ENCODE measurements at places on chromosomes 5 and 9.

DNA sequence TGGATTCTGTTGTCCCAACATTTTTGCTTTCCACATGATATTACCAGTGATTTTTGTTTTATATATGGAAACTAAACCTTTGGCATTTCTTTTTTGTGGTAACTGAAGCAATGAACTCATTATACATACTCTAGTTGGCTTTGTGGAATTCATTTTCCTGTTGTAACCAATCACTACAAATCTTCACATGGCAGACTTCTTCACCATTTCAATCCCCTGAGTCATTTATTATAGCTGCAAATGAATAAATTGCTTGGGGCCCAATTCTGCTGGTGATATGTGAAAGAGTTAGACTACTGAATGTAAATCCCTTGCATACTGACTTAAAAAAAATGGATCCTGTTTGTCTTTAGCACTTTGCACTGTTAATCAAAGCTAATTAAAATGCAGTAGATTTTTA lies 1709.6 kb upstream of the WWC1 start:
- DNase-seq: peak; percentile 27

- no peak for DNase-seq
Observed at GRCh38 chr5:135654761-135655467, 76.1 kb upstream of the CXCL14 start.

GRCh38 chr5:57348376-57349140 lies 134.1 kb downstream of the ACTBL2 start:
- DNase-seq: no peak

- no peak for DNase-seq
Observed at GRCh38 chr9:126448865-126449577, 122.4 kb downstream of the MVB12B start.

- DNase-seq: no peak
Observed at GRCh38 chr5:174692381-174692780, 32.0 kb upstream of the MSX2 start.

DNA sequence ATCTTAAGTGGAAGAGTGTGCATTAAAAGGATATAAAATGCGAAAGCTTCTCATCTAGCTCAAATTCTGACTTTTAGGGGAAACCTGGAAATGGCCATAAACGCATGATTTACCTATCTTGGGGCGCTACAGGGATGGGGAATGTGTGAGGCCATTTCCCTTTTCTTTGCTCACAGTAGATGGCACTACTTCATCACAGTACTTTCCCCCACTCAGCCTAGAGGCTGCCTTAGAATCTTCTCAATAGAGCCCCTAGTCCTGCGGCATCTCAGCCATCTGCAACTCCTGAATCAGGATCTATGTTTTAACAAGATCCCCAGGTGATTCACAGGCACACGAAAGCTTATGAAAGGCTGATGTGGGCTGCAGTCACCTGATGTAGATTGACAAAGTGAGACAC lies 110.8 kb downstream of the LHFPL2 start:
- peak; percentile 66 for DNase-seq

DNA sequence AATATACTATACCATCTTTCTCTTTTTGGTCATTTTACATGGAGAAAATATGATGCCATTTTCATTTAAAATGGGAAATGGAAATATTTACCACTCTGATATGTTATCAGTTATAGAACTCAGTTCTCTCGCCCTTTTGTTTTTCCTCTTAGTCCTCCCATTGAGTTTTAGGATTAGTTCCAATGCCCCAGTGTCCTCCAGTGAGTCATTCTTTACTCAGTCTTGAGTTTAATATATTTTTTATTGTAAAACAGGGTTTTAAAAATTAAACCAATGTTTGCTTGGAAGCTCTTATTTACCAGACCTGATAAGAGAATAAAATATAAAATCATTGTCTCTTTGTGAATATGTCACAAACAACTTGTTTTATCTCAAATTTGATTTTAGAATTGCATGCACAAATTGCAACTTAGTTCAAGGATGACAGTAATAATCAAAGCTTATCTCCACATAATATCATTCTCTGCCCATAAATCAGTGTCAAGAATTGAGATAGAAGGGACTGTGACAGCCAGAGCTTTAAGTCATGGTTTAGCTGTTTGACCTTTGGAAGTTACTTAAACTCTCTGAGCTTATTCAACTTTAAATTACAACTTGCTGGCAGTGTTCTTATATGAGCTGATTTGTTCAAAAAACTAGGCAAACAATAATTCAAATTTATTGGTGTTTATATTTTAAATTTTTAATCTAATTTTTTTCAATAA lies 166.4 kb downstream of the PAM start:
- DNase-seq: peak; percentile 29

DNA sequence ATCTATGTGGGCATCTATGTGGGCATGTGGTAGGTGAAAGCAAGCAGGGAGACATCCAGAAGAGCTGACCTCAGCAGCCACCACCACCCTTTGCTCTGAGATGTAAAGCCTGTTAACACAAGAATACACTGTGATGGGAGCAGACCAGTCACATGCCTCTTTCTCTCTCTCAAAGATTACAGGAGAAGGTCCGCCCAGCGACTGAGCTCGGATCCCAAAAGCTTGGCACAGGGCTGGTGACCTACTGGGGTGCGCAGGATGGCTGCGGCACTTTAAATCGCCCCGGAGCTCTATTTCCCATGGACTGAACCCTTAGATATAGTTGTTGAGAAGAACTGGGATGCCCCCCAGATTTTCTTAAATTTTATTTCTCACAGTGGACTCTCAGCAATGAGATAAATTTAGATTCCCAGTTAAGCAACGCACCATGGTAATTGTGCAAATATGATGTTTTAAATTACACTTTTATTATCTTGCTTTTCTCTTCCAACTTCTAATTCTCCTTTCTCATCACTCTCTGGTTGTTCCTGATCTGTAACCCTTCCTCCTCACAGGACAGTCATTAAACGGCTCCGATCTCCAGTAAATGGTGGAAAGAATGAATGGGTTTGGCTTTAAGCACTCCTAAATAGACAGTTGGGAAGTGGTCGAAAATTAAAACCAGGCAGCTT lies 37.7 kb upstream of the ICE1 start:
- no peak for DNase-seq

DNA sequence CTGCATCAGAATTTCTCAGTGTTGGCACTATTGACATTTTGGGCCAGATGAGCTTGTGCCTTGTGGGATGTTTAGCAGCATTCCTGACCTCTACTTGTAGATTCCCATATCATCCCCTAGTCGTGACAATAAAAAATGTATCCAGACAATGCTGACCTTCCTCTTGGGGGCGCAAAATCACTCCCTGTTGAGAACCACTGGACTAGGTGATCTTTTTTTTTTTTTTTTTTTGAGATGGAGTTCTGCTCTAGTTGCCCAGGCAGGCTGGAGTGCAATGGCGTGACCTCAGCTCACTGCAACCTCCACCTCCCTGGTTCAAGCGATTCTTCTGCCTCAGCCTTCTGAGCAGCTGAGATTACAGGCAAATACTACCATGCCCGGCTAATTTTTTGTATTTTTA lies 22.6 kb downstream of the STXBP1 start:
- no peak for DNase-seq

DNA sequence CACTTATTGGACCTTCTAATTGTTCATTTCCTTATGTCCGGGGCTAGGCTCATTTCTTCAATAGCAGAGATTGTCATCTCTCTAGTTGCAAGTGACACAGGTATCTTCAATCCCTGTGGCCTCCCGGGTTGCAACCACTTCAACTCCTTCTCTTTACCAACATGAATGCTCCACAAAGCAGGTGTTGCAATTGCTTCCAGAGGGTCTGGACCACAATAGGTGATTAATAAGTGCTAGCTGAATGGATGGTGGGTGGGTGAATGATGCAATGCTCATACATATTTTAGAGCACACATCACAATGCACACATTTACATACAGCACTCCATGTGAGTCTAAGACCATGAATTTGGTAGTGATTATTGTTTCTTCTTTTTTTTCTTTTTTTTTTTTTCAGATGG lies 2.6 kb downstream of the CEMIP2 start:
- no peak for DNase-seq

All from astrocyte of the spinal cord (primary cell).